NCI-H2029 treated with DMSO at 0.1 percent for 48 hours (cell line): ENCODE measurements at places on chromosomes 3 and 15.
A peak's percentile ranks its signal among the peaks of the same experiment; 100 is the strongest.

DNA sequence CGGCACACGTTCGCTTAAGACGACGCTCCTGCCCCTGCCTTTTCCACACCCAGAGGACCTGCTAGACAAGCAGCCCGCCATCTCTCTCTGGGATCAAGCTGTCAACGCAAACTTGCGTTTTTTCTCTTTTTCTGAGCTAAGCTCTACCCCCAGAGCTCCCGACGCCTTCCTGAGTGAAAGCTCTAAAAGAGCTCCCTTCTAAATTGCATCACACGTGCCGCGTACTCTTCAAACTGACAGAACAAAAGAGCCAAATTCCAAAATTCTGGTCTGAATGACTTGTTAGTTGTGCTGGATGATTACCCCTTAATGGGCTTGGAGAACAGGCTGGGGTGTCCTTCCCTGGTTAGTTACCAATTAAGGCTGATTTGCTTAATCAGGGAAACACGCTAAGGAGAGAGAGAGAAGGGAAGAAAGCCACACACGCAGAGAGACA lies 81.2 kb downstream of the MDFIC2 start:
- no peak for DNase-seq

DNA sequence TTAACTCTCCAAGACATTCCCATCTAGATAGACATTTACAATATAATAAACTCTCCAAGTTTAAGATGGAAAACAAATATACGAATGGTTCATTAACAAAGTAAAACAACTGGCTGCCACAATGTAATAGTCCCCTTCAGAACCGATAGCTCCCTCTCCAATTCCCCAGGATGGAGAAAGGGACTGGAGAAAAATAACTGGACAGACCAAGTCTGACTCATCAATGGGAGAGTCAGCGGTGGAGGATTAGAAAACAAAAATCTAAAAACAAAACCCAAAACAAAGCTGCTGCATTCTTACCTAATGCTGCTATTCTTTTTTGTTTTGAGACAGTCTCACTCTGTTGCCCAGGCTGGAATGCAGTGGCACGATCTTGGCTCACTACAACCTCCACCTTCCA lies 468.1 kb downstream of the SHQ1 start:
- no peak for DNase-seq

DNA sequence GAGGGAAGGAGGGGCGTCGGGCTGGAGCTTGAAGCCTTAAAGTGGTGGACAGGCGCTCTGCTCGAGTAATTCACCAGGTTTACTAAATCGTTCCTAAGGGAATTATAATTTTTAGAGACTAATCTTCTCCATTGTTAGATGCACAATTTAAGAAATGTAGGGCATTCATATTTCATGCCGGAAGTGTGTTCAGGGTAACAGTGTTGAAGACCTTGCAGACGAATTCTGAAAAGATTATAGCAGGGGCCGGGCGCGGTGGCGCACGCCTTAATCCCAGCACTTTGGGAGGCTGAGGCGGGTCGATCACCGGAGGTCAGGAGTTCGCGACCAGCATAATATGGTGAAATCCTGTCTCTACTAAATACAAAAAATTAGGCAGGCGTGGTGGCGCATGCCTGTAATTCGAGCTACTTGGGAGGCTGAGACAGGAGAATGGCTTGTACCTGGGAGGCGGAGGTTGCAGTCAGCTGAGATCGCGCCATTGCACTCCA lies 365 bp upstream of the GTF2A2 start:
- DNase-seq: no peak

DNA sequence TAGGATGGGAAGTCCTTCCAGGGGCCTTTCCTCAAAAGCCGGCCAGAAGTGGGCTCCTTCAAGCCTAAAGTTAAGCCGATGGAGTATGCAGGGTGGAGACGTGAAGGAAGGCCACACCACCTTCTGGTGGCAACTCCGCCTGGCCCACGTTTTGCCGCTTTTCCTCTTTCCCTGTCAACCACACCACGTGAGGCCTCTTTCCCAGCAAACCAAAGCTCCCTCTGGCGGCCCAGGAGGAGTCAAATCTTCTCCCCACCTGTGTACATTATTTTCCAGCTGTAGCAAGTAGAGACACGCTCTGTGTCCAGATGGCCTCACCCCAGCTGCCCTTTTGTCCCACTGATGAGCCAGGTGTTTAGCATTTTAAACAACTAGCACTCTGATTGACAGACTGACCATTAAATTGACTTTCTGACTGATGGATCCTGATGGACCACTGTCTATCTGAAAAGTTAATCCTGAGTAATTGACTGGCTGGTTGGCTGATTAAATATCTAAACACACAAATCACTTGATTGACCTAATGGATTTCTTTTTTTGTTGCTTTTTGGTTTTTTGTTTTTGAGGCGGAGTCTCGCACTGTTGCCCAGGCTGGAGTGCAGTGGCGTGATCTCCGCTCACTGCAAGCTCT lies 59.6 kb upstream of the ZBTB38 start:
- peak; percentile 54 for DNase-seq

- DNase-seq: no peak
Observed at GRCh38 chr15:42155546-42156242, 742 bp downstream of the PLA2G4F start.

- no peak for DNase-seq
Observed at GRCh38 chr3:88879905-88880304, 227.5 kb upstream of the EPHA3 start.

GRCh38 chr3:64911138-64911537 lies 223.3 kb upstream of the ADAMTS9 start:
- no peak for DNase-seq

GRCh38 chr3:72791161-72791560 lies 57.1 kb downstream of the SHQ1 start:
- DNase-seq: no peak

DNA sequence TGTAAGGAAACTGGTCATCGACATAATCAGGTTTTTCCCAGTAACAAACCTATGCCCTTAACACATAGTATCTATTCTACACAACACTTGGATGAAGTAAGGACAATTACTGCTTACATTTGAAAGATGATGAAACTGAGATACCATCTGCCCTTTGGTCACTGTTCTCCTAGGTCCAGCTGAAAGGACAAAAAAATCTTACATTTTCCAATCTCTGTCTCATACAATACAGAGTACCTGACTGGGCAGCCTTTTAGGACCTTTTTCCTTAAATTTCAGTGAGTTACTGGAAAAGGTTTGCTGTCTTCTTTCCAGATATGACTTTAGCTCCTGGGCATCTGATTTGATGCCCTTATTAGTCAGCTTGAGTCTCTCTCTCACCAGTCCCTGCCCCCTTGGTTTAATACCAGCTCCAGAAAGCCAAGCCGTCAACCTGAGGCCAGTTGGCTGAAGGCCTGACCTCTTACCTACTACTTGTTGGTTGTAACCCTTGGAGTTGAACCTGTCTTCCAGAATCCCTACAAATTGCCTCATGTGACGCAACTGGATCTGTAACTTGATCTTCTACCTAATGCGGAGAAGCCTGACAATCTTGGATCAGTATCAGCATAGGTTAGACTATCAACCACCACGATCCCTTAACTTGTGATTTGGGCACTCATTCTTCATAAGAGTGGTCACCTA lies 355.3 kb upstream of the ZNF385D start:
- no peak for DNase-seq

DNA sequence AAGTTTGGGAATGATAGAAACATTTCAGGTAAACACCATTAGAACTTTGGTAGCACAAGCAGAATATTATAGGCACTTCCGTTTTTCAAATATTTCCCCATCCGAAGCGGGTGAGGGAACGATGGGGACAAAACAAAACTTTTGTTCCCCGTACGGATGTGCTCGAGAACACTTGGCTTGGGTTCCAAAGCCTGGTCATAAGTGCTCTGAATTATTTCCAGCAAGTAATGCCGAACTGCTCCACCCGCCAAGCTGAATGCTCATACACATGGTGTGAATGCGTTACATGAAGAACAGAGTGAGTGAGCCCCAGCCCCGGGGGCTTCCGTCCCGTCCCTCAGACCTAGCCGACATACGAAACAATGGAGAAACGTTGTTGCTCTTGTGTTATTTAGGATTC lies 438.2 kb upstream of the ARRDC4 start:
- DNase-seq: no peak

DNA sequence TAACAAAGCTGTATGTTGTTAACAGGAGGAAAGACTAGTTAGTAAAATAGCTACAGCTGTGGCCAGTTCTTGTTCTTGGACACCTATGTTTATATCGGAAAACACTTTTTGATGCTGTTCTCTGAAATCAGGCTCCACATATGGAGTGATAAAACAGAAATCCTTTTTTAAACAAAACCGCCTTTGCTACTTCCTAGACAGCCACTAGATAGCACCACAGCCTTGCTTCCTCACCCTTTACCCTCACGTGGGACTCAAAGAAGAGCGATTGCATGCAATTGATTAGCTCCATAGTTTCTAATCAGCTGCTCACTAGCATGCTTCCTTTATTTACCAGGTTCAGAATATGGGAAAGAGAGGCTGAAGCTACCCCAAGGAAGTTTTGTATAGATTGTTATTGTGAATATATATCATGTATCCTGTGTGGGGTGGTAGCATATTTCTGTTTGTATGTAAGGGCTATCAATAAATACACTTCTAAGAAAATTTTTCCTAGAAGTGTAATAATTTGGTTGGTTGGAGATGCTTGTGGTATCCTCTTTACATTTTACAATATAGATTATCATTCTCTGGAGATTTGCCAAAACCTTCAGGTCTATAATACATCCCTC lies 4.3 kb upstream of the MTFMT start:
- DNase-seq: no peak

GRCh38 chr3:187957582-187957981 lies 196.4 kb upstream of the LPP start:
- no peak for DNase-seq
